Activated naive CD4-positive, alpha-beta T cell treated with anti-CD3 and anti-CD28 coated beads for 36 hours (primary cell): ENCODE measurements at places on chromosomes 2 and 18.

- no peak for DNase-seq
Measured at GRCh38 chr2:160221391-160222276, 21.6 kb upstream of the ITGB6 start.

DNA sequence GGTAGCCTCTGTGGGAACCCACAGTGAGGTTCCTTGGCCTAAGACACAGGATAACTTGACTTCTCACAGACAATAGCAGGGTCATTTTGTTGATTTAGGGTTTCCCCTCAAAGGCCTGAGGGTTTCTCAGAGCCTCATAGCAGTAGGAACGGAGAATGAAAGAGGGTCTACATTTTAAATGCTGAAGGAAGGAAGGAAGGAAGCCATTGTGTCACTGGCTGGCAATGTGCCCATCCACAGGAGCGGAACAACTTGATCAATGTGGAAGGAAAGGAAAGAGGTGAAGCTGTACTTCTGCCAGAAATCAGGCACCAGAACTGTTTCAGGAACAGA is 5.1 kb downstream of the IL1B start:
- DNase-seq = no peak

GRCh38 chr2:95079199-95079683 is 42.4 kb downstream of the MRPS5 start:
- DNase-seq = peak; percentile 51

- DNase-seq = no peak
Measured at GRCh38 chr2:235141411-235142128, 189.8 kb downstream of the SH3BP4 start.

GRCh38 chr2:134555411-134555810 is 163.4 kb downstream of the TMEM163 start:
- DNase-seq = no peak

DNA sequence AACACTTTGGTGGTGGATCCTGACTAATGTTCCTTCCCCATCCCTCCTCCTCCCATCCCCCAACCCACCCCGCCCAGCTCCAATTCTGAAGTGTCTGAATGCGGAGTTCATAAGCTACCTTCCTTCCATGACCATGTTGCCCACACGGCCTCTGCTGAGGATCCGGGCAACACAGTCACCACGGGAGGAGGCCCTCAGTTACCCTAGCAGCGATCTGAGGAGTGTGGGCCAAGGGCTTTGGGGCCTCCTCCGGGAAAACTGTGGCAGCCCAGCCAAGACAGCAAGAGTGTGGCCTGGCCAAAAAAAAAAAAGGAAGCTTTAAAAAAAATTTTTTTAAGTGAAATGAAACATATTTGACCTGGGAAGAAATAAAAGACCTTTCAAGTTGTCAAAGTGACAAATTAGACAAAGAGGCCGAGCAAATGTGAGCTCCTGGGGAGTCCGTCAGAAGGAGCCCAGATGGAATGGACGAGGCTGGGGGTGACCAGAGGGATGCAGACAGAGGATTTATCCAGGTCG is 169.0 kb upstream of the PKDCC start:
- no peak for DNase-seq

GRCh38 chr2:29841386-29842004 is 79.9 kb downstream of the ALK start:
- peak; percentile 40 for DNase-seq

DNA sequence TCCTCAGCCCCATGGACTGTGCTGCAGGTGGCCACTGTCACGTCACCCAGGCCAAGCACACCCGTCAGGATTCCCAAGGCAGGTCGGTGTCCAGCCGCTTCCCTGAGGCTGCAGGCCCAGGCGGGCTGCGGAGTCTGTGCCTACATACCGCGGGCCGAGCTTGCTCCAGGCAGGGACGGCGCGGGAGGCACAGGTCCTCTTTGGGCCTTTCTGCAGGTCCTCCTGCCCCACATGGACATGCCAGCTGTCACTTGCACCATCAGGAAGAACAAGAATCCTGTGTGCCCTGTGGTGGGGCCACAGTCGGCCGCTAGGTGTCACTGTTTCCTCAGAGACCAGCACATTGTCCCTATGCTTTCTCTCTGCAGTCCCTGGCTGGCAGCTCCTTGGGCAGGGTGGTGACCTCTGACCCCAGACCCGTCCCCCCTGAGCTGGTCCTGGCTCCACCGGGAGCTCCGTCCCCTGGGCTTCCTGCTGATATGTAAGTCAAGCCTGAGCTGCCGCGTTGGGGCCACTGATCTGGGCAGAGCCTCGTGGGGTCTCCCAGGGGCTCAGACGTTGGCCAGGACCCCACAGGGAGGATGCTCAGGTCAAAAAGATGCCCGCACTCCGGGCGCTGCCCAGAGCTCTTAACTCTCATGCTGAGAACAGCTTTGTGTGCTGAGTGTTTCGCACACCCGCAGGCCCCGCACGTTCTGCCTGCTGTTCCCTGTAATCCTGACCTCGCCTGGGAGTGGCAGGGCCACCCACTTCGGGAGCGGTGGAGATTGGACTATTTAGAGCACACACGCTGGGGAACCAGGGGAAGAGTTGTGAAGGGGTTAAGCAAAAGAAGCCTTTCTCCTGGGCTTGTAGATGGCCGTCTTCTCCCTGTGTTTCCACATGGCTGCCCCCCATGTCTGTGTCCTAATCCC is 17.3 kb upstream of the AGXT start:
- peak; percentile 92 for DNase-seq

DNA sequence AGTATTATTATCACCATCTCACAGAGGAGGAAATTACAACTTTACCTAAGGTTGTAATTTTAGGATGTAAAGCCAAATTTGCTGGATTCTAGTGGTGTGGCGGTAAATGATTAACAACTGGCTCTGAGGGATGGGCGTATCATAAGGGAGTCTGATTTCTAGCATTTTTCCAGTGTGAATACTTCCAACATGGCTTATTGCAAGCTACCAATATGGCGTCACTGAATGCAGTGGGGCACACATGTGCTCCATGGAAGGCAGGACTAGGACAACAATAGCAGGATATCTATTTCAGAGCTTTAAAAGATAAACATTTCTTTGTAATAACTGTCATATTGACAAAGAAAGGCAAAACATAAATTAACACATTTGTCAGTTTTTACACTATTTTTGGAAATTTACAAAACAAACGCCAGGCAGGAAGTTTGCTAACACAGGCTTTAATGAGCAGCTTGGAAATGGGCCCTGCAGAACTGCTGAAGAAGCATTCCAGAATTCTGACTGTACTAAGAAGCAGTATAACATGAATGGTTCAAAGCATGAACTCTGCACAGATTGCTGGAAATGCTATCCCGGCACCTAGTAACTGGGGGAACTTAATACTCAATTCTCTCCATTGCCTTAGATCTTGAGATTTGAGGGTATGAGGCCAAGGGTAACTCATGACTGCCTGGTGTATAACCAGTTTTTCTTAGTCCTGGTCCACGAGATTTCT is 439.3 kb upstream of the MAP2 start:
- DNase-seq = no peak

DNA sequence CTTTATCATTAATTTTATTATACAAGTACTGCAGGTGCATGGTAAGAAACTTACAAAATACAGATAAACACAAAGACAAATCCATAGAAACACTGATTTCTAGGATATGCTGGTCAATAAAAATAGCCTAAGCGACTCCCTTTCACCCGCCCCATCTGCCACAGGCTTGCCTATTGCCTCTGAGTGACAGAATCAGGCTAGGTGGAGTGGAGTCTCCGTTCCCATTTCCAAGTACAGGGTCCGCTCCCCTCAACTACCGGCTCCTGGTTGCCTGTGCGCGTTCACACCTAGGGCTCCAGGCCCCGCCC is 201 bp upstream of the TRAPPC12 start:
- DNase-seq = no peak

DNA sequence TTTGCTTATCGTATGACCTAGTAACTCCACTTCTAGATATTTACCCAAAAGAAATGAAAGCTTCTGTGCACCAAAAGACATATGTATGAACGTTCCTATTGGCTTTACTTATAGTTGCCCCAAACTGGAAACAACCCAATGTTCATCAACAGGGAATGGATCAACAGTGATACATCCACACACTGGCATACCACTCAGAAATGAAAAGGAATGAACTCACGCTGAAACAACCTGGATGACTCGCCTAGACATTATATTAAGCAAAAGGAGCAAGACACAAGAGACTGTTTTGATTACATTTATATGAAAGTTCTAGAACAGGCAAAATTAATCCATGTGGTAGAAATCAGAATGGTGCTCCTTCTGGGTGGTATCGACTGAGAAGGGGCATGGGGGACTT is 18.9 kb downstream of the ADRA2B start:
- DNase-seq = no peak

- DNase-seq = no peak
Measured at GRCh38 chr2:238913931-238914647, 66.2 kb downstream of the TWIST2 start.

GRCh38 chr2:28287256-28287915 is 105.3 kb upstream of the FOSL2 start:
- no peak for DNase-seq
